ENCODE measurements at places on chromosomes 6 and 20.

DNA sequence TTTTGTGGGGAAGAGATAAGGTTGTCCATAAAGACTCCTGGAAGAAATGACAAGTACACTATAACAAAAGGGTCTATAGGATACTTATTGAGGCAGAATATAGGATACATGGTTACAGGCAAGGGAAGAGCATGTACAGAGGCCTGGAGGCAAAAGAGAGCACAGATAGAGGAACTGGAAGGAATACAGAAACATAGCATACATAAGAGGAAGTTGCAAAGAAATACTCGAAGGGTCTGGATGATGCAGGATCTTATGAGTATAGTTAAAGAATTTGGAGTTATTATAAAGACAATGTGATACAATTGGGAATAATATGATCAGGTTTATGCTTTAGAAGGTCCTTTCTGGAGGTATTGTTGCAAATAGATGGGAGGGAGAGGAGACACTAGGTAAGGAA lies 592.7 kb upstream of the POU3F2 start:
- DNase-seq = no peak

- DNase-seq = no peak
Measured at GRCh38 chr6:13419422-13420195, 67.8 kb downstream of the GFOD1 start.

GRCh38 chr6:50180646-50181045 lies 130.9 kb upstream of the DEFB112 start:
- no peak for DNase-seq

GRCh38 chr6:25395731-25396130 lies 116.6 kb downstream of the CARMIL1 start:
- no peak for DNase-seq

DNA sequence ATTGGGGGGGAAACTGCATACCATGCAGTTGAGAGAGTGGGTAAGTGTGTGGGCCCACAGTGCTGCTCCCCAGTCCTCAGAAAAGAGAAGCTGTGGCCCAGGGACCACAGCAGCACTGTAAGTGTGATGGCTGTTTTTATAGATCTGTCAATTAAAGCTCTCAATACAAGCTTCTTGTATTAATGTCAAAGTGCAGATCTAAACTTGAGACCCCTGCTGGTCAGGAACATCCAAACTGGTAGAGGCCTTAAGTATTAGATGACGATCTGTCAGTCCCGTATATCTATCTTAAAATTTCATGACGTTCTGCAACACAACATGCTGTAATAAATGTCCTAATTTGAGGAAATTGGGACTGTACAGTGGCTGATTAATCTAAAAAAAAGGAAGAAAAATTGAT lies 74.8 kb downstream of the TULP4 start:
- DNase-seq = no peak

DNA sequence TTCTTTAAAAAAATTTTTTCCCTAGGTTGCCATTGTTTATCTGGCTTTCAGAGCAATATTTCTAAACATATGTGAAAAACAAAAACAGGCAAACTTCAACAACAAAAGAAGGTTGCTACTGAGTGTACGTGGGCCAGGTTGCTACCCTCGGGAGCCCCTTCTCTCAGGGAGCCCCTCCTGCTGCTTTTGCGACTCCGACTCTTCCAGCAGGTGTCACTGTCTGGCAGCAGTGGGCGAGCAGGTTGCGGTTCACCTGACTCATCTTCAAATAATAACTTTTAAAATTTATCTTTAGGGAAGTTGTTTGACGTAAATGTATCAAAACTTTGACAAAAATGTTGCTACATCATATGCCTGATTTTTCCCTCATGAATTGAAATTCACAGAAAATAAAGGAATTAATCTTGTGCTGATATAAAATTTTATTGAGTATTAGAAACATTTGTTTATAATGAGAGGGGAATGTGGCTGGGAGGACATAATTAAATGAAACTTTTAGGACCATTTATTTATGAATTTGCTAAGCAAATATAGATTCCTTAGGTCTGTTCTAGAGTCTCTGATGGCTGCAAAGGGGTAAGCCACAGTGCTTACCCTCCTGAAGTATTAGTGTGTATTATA lies 138.8 kb downstream of the HIVEP1 start:
- no peak for DNase-seq

GRCh38 chr6:19356692-19357091 lies 480.5 kb upstream of the ID4 start:
- no peak for DNase-seq

GRCh38 chr6:11727346-11727997 lies 51.1 kb downstream of the ADTRP start:
- no peak for DNase-seq

GRCh38 chr20:51862796-51863195 lies 60.5 kb upstream of the SALL4 start:
- no peak for DNase-seq

DNA sequence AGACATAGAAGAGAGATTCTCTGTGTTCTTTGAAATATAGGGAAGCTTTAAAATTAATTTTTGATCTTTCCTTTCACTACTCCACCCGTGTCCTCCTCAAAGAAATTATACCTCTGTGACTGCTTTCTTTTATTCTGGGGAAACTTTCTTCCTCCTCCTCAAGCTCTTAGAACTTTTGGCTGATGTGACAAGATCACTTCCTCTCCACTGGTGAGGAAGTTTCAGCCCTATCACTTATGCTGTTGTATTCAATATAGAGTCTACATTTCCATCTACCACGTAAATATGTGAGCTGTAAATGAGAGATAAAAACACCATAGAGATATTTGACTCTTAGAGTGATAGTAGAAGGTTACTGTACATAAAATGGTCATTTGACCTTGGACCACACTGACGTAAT lies 141.9 kb upstream of the SASH1 start:
- no peak for DNase-seq

- no peak for DNase-seq
Measured at GRCh38 chr6:38371881-38372280, 267.8 kb downstream of the BTBD9 start.

DNA sequence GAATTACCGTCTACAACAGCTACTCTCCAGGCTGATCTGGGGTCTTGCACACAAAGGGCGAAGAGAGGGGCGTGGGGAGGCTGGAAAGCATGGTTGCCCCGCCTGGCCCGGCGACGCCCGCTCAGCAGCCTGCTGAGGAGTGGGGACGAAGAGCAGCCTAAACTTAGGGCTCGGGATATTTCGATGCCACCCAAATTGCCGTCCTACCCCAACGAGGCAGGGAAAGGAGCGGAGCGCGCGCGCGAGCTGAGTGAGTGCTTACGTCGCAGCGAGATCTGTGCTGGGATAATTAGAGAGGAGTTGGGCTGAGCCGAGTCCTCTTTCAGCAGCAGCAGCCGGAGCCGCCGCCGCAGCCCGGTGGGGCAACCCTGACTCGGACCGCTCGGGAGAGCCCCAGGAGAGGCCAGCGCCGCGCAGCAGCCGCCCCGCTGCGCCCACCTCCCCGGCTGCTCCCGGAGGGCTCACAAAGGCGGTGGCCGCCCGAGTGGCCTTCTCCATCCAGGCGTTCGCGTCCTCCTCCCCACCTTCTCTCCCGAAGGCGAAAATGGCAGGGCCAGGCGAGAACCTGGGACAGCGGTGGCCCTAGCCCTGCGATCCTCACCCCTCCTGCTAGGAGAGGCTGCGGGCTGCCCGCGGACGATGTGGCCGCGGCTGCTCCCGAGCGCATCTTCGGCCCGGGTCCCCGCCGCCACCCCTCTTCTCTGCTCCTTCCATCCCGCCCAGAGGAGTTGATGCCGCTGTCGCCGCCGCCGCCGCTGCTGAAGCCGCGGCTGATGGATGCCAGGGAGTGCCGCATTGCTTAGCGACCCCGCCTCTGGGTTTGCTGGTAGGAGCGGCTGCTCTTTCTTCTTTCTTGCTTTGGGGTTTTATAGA lies at the start of gene CLVS2:
CLVS2 (plus strand) TSS at position 315 of the 873 bp plus-strand sequence. CDS start 1,543 bp downstream, outside the sequence.
- DNase-seq = no peak

- DNase-seq = no peak
Measured at GRCh38 chr6:124203101-124203811, 399.6 kb downstream of the NKAIN2 start.

DNA sequence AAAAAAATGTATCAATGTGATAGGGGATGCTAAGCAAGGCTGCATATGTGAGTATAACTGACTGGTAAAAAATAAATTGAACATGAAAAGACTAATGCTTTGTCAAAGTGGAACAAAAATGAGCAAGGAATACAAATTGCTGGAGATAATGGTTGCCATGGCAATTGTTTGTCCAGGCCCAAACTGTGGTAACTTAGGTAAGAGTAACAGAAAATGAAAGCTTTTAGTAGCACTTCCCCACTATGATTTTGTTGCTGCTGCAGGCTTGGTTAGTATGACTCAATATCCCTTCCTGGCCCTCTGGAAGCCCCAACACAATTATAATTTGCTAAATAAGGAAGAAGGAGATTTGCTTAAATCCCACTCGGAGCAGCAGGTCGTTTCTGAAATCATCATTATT lies 577.1 kb downstream of the DOK5 start:
- no peak for DNase-seq

DNA sequence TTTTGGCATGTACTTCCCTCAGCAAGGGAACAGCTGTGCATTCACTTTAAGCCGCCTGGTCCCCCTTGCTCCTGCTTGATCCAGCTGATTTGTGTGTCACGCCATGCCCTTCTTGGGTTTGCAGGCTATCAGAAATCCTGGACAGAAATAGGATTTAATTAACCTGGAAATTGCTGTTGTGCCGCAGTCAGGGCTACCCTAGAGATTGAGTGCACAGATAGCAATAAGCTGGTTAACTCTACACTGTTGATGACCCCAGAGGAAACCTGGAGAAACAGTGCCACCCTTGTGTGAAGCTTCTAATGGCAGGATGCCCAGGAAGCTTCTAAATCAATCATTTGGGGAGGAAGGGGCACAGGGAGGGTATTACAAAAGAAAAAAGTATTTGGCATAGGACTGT lies 199.0 kb downstream of the JARID2 start:
- DNase-seq = no peak

- DNase-seq = no peak
Measured at GRCh38 chr6:53038141-53038540, 27.1 kb upstream of the FBXO9 start.

GRCh38 chr20:7879883-7880282 lies 60.4 kb downstream of the HAO1 start:
- DNase-seq = no peak

GRCh38 chr6:85436411-85436810 lies 13.5 kb upstream of the NT5E start:
- no peak for DNase-seq

DNA sequence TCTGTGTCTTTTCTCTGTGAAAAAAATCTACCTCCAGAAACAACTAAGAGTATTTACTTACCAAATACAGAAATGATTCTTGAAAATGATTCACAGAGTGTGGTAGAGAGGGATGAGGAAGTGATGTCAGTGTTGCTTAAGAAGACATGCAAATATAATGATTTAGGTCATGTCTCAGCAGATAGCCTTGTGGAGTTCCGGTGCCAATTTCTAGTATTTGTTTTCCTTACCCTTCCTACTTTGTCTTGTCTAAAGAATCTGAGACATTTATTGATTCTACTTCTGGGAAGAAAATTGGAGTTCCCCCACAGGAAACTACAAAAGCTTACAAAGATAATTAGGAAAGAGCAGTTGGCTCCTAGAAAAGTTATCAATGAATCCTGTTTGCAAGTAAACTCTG lies 68.8 kb downstream of the GJA1 start:
- no peak for DNase-seq

DNA sequence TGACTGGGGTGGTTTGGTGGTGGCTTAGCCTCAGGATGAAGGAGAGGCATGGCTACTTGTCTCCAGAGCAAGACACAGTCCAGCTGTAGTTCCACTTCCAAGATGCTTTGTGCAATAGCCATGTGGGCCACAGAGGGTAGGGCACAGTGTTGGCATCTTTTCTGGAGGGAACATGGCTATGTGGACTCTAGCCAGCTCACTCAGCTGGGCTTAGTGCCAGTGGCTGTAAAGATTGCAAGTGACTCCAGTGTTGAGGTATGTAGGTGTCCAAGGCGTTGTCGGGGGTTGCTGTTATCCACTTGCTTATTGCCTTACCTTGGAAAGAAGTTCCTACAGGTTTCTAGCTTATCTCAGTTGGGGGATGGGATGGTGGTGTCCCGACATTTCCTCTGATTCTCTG lies 233.4 kb downstream of the CD109 start:
- DNase-seq = no peak

GRCh38 chr6:108260126-108260808 lies 573 bp downstream of the SNX3 start:
- DNase-seq = no peak

DNA sequence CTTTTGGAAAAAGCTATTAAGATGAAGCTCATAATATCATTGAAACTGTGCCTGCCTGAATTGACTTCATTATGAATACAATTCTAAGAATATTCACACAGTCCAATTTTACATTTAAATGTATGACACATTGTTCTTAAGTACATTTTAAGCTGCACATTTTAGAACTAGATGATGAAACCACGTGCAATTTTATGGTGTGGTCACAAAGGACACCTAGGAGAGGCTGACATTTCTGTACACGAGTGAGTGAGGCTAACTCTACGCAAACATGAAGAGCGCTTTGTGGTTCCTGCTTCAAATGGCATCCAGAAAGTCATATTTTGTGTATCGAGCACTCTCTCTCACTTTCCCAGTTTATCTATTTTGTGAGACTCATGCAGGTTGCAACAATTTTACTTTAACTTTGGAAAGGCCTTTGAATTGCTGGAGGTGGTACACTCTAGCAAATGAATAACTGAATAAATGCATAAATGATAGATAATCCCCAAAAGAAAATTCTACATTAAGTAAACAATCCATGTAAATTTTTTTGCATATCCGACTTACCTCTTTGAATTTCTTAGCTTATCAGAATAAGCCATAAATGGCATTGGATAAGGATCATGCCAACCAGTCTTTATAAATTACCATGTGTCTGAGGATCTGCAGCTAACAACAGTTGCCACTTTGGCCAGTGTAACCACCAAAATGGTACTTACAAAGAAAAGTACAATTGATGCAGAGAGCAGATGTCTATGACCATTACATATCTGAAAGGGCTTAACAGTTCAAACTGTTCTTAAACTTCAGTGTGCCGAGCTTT lies 97.3 kb downstream of the NRSN1 start:
- no peak for DNase-seq

DNA sequence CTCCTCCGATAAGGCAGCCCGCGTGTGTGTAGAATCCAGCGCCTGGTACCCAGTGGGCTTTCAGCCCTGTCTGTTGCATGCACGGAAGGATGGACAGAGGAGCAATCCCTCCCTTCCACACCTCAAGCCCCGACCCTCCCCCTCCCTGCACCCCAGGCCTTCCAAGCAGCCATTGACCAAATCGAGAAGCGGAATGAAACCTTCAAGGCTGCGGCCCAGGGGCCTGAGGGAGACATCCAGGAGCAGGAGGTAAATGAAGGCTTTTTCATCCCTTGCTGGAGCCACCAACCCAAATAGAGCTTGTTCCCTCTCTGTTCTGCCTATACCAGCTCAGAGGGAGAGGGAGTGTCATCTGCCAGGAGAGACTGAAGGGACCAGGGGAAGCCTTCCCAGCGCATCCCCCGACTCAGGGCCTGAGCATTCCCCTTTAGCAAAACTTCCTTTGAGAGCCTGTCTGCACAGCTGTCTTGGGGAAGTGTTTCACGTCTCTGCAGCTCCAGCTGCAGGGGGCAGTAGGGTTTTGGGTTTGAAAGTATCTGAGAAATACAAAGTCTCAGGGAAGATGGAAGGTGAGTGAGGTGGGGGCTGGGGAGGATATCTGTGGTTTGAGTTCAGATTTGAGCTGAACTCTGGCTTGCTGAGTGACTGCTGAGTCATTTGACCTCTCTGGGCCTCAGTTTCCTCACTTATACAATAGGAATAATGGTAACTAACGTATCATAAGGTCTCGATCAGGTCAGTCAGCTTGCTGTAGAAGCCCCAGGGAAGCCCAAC lies 16.1 kb downstream of the FGD2 start:
- no peak for DNase-seq

GRCh38 chr20:38238829-38239228 lies 21.7 kb downstream of the KIAA1755 start:
- no peak for DNase-seq

Data from cortex of kidney (tissue), 1 donor.